ENCODE measurements at places on chromosomes 11 and 22.

GRCh38 chr11:24386546-24387397 lies 110.1 kb upstream of the LUZP2 start:
- no peak for DNase-seq

- no peak for DNase-seq
These were observed 15.2 kb upstream of the GAS2L1 start for GRCh38 chr22:29291215-29291614.

DNA sequence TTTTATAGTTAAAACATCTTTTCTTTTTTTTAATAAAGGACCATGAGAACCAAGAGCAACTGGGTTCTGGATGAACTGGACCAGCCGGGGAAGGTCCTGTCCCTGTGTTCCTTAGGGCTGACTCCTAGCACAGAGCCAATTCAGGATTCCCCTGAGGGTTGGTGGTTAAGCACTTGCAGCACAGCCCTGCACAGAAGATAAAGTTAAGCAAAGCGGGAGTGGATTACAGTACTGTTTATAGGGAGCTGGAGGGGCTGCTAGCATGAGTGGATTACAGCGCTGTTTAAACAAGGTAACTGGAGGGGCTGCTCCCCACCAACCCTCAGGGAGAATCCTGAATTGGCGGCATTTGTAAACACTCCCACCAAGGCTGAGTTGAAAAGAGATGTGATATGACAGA lies 90.6 kb downstream of the CELSR1 start:
- no peak for DNase-seq

DNA sequence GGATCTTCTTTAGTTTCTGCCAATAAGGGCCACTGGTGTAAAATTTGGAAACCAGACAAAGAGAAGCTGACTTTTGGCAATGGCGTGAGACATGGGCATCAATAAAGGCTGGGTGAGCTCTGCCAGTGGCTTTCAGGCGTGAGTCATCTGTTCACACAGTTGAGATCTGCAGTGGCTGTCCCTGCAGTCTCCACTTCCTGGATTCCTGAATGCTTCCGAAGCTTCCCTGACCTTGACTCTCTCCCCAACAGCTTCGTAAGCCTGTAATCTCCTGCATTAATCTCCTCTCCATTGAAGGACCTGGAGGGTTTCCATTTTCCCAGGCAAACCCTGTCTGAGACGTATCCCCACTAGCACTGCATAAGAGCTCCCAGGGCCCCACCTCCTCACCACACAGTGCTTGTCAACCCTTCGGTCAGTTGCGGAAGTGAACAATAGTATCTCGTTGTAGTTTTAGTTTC lies 574.7 kb downstream of the TBC1D22A start:
- DNase-seq: no peak

DNA sequence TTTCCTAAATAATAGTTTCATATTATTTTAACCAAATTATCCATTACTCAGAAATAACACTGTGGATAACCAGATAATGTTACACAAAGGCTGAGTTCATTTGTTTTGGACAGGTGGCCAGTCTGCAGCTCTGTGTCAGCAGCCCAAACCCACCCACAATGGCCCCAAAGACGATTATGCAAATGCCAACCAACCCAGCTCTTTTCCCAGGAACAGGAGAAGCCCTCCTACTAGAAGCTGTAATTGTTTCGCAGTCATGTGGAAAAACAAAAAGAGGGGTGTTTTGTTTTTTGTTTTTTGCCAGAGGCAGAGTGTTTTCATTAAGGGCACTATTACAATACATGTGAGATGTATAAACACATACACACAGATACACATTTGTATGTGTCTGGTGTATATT lies 102.1 kb downstream of the FCHSD2 start:
- DNase-seq: no peak

GRCh38 chr11:74232311-74232950 lies 61.3 kb downstream of the PPME1 start:
- no peak for DNase-seq

DNA sequence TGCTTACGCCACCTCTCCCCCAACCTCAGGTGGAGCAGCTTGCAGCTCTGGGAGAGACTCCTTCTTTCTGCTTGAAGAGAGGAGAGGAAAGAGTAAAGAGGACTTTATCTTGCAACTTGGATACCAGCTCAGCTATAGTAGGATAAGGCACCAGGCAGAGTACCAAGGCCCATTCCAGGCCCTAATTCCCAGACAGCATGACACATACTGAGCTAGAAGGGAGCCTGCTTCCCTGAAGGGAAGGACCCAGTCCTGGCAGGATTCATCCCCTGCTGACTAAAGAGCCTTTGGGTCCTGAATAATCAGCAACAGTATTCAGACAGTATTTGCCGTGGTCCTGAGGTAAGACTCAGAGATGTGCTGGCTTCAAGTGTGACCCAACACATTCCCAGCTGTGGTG lies 41.4 kb downstream of the PPME1 start:
- DNase-seq: no peak

DNA sequence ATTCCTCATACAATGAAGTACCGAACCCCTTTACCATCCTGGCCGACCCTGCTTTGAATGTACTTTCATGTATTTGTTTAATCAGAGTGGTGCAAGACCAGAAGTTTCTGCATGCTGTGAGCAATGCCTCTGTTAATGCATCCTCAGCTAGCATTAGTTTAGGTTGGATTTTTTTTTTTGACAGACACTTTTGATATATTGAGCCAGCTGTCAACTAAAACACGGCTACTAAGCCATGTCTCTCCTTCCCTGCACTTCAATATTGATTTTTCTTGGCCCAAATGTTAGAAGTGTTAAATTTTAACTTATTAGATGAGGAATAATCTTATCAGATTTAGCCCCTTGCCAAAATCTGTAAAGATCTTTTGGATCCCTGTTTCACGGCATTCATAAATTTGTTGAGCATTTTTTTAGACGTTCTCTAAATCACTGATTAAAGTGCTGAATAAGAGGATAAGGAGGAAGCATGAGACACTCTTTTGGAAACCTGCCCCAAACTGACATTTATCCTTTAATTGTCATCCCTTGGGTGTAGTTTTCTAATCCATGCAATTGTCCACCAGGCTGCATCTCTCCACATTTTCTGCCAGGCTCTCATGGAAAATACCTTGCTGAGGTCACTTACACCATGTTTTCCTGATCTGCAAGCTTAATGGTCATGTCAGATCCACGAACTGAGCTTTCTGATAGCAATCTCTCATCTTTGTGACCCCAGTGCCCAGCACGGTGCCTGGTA lies 130.7 kb downstream of the FEZ1 start:
- no peak for DNase-seq

DNA sequence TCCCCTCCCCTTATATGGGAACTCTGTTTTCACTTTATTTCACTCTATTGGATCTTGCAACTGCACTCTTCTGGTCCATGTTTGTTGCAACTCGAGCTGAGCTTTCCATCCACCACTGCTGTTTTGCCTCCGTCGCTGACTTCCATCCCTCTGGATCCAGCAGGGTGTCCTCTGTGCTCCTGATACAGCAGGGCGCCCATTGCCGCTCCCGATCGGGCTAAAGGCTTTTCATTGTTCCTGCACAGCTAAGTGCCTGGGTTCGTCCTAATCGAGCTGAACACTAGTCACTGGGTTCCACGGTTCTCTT lies 11.1 kb upstream of the CCDC117 start:
- no peak for DNase-seq

- DNase-seq: no peak
These were observed 264.7 kb upstream of the SESN3 start for GRCh38 chr11:95495706-95496105.

DNA sequence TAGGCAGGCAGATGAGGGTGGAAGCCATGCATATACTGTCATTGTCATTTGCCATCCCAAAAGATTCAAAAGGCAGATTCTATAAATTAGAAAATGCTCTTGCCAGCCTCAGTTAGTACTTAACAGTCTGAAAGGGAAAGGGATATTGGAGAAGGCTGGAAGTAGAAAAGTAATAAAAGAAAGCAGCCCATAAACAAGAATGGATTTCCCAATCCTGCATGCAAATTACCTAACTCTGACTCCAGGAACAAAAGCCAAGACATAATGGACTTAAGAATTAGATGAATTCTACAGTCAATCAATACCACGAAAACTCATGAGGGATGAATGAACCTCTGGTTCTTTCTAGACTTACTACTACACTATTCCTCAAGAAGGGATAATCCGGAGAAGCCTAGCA lies 5.9 kb downstream of the PAK1 start:
- DNase-seq: no peak

- DNase-seq: no peak
These were observed 48.9 kb downstream of the CDPF1 start for GRCh38 chr22:46201059-46201757.

- DNase-seq: no peak
These were observed 22.5 kb downstream of the PARVG start for GRCh38 chr22:44203203-44203602.

GRCh38 chr22:28788601-28789000 lies 11.8 kb downstream of the XBP1 start:
- DNase-seq: no peak

GRCh38 chr11:74169738-74170458 lies 904 bp downstream of the C2CD3 start:
- no peak for DNase-seq

All from stimulated activated CD8-positive, alpha-beta memory T cell treated with anti-CD3 and anti-CD28 coated beads, Interleukin-15, amount 100 ng/mL, for 48 hours (primary cell).